HL-60 (cell line): ENCODE measurements at places on chromosomes 11 and 22.

DNA sequence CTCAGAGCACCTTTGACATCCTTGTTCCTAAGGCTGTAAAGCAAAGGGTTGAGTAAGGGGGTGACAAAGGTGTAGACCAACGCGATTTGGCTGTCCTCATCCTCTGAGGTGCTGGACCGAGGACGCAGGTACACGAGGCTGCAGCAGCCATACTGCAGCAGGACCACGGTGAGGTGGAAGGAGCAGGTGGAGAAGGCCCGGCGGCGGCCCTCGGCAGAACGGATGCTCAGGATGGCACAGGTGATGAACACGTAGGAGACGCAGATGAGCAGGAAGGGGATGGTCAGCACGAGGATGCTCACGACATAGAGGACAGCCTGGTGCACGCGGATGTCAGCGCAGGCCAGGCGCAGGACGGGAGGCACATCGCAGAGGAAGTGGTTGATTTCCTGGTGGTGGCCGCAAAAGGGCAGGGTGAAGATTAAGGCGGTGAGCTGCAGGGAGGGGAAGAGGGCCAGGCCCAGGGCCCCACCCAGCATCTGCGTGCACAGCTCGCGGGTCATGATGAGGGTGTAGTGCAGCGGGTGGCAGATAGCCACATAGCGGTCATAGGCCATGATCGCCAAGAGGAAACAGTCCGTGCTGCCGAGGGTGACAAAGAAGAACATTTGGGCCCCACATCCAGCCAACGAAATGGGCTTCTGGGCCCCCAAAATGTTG is 632 bp downstream of the OR10Q1 start:
- DNase-seq = no peak

GRCh38 chr11:126653040-126653439 is 297.6 kb downstream of the ST3GAL4 start:
- DNase-seq = no peak

- DNase-seq = no peak
Observed at GRCh38 chr11:19027829-19028595, 32.5 kb downstream of the MRGPRX2 start.

DNA sequence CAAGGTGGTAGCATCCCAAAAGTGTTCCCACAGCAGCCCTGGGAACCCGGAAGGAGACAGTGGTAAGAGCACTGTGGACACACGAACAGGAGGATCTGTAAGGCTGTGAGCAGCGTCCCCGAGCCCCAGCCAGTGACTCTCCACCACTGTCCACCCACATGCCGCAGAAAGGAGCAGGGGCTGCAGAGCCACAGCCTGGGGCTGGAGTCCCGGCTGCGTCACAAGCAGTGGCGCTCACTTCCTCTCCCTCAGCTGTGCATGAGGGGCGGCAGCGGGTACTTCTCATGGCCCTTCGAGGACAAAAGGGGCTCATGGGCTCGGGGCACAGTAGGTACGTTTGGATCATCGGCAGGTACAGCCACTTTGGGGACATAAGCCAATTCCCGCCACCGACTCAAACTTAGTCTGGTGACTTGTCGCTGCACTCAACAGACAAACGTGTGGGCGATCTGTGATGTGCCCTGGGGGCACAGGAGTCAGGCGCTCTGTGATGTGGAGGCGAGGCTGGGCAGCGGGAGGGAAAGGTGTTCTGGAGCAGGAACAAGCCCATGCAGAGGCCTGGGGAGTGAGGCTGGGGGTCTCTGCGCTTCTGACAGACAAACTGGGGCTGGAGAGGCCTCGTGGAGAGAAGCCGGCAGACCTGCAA is 68.5 kb downstream of the SCUBE1 start:
- DNase-seq = no peak

DNA sequence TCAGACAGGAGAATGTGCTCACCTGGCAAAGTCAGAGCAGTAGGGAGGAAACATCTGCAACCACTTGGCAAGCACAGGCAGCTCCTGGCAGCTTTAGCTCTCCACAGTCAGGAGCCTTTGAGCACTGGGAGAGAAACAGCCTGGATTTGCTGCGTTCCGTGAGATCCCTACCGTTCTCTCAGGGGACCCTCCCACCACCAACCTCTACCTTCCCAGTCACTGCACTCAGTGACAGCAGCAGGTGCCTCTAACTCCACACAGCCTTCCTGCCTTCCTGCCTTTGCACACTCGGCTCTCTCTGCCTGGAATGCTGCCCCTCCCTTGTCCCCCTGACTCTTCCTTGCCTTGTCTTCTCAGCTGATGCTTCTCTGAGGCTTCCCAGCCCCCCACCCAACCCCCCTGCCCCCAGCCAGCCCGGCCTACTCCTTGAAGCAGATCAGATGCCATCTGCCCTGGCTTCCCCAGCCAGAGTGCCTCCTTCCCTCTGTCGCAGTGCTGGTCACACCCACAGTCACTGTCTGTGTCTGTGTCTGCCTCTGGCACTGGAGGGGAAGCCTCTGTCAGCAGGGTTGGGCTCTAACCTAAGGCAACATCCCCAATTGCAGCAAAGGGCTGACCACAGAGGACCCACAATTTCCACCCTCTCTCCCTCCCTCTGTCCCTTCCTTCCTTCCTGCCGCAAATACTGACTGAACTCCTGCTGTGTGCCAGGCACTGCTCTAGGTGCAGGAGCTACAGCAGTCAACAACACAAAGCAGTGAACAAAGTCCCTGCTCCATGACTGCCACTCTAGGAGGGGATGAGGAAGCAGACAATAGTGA is 14.9 kb upstream of the TSKU start:
- peak; percentile 84 for DNase-seq

DNA sequence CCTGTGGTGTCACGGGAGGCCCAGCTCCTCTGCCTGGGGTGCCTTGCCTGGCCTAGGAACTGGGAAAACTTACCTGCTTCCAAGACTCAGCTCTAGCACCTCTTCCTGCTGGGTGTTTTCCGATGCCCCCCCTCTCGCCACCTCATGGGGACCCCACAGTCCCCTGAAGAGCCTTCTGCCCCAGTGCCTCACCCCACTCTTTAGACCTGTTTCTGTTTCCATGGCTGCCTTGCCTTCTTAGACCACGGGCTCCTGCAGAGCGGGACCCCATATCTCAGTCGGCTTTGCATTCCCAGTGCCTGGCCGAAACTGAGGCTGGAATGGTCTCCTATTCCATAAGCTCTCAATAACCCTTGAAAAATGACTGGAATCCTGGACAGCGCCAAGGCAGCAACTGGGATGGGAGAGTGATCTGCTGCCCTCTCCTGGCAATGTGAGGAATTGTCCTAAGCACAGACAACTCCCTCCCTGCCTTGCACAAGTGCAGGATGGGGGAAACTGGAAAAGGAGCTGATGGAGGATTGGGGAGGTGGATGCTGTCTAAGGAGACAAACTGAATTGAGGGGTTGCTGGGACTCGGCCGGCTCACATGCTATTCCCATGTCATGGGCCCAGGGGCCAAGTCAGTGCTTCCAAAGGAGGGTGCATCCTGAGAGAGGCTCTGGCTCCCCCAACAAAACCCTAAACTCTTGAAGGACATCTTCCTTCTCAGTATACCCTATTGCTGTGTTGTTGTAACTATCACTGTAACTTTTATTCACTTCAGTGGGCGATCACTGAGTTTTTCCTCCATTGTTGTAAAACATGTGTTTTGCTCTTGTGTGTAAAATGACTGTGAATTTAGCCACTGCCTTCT is 26.6 kb upstream of the IL17RA start:
- DNase-seq = peak; percentile 38

DNA sequence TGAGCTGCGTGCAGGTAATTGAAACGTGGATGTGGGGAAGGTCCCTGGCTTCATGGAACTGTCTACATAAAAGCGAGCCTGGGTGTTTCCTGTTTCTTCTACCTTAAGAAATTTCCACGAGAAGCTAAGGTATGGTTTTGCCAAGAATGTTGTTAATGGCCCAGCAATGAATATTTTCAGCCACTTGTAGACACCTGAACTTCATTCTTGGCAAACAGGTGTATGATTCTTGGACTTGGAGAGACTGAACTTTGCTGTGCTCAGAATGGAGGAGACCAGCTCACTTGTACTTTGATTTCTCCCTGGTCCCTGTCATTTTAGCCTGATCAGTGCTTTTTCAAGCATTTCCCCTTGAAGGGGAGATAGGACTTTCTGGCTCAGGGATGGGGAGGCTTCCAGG is 20.8 kb downstream of the LRP5 start:
- no peak for DNase-seq

- no peak for DNase-seq
Observed at GRCh38 chr11:34874202-34874601, 42.0 kb downstream of the APIP start.

DNA sequence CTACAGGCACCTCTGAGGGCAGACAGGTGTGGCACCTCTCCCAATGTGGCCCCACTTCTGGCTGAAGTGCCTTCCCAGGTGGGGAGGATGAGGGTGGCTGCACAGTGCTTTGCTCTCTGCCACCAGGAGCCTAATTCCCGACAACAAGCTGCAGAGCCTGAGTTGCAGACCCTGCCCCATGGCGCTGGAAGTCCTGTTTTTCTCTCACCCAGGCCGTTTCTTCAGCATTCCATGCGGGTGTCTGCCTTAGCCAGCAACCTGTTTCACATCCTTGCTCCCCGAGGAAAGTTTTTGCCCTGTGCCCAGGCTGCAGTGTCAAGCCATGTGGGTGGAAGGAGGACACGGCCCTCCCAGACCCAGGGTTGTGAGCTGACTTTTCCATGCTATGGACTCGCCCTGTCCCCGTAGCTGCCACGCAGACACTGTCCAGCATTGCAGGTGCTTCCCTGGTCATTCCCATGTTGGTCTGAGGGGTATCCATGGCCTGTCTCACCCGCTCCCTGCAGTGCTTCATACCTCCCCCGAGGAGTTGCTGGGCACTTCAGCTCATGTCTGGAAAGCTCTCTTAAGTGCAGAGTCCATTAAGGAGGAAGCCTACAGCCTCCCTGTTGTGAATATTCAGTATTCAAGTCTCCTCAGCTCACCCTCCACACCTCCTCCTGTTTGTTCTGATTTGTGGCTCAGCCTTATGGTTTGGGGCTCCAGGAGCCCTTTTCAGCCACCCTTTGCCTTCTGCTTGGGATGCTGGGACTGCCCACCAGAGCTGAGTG is 2.9 kb downstream of the DAGLA start:
- no peak for DNase-seq

GRCh38 chr22:48695251-48695650 is 1132.4 kb downstream of the BRD1 start:
- no peak for DNase-seq

DNA sequence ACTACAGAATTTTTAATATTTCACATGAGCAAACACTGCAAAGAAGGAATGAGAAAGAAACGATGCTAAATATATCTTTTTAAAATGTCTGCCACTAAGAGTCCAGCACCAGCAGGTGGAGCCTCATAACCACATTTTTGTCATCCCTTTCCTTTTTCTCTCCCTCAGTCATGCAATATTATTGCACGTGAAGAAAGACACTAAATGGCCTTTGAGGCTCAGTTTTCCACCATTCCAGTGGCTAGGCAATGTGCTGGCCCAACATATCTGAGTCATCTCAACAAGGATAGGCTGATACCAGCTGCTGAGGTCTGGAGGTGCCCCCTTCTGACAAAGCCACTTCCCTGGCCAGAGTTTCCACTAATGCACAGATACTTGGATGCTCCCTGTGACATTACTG is 1.8 kb downstream of the ALKBH8 start:
- peak; percentile 47 for DNase-seq

- no peak for DNase-seq
Observed at GRCh38 chr11:75262961-75263852, 22.6 kb downstream of the TPBGL start.

DNA sequence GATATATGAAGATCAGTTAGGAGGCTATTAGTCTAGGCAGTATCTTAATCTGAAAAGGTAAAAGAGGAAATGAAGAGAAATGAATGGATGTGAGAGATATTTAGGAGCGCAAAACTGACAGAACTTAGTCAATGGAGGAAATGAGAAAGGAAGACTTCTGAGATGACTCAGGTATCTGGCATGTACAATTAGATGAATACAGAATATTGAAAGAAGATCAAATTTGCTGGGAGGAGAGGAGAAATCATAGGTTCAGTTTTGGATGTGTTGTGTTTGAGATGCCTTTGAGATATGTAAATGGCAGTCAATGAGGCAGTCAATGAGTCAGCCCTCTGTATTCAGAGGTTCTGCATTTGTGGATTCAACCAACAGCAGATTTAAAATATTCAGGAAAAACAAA is 42.9 kb upstream of the GAB2 start:
- DNase-seq = no peak

DNA sequence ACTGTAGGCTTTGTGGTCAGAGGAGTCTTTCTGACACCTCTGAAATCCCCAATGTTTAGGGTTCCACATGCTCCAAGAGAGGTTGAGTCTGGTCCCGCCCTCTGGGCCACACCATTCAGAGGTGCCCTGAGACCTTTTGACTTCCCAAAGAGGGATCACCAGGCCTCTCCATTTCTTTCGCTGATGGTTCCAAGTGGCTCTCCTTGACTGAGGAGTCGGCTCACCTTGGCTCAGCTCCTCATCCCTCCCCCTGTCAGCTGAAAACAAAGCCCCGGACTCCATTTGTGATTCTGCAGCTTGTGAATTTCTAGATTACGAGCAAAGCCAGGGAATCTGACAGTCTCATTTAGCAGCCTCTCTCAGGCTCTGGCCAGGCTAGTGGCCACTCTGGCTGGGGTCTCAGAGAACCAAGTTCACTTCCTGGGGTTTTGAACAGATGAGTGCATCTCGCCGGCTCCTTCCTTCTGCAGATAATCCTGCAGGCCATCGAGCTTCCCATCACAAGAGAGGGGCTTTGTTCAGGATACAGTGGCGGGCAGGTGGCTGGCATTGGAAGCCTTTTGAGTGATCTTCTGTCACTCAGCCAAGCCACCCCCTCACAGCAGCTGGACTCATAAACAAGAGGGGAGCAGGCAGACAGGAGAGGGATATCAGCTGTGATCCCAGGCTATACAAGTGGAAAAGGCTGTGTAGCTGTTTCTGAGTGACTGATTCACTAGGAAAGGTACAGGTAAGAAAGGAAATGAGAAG is 102.9 kb downstream of the TRIM29 start:
- DNase-seq = no peak

GRCh38 chr22:24247564-24248344 is 2.9 kb upstream of the GGT5 start:
- no peak for DNase-seq

GRCh38 chr11:130202818-130203689 is 43.5 kb downstream of the ST14 start:
- peak; percentile 61 for DNase-seq

DNA sequence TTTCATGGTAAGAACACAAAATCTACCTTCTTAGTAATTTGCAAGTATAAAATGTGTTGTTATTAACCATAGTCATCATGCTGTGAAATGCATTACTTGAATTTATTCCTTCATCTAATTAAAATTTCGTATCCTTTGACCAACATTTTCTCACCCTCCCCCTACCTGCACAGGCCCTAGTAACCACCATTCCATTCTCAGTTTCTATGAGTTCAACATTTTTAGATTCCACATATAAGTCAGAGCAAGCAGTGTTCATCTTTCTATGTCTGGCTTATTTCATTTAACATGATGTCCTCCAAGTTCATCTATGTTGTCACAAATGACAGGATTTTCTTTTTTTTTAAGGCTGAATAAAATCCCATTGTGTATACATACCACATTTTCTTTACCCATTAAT is 43.5 kb upstream of the CCDC179 start:
- no peak for DNase-seq
